ENCODE measurements at places on chromosomes 12 and 14.

DNA sequence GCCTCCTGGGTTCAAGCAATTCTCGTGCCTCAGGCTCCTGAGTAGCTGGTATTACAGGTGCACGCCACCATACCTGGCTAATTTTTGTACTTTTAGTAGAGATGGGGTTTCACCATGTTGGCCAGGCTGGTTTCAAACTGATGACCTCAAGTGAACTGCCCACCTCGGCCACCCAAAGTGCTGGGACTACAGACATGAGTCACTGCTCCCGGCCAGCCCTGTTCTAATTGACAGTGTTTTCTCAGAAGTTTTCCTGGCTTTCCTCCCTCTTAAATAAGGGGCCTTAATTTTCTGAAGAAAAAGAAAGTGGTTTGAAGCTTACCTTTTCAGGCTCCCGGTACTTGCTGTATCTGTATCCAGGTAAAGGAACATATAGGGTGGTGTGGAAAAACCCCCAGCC is 1.7 kb downstream of the HAL start:
- DNase-seq: no peak

DNA sequence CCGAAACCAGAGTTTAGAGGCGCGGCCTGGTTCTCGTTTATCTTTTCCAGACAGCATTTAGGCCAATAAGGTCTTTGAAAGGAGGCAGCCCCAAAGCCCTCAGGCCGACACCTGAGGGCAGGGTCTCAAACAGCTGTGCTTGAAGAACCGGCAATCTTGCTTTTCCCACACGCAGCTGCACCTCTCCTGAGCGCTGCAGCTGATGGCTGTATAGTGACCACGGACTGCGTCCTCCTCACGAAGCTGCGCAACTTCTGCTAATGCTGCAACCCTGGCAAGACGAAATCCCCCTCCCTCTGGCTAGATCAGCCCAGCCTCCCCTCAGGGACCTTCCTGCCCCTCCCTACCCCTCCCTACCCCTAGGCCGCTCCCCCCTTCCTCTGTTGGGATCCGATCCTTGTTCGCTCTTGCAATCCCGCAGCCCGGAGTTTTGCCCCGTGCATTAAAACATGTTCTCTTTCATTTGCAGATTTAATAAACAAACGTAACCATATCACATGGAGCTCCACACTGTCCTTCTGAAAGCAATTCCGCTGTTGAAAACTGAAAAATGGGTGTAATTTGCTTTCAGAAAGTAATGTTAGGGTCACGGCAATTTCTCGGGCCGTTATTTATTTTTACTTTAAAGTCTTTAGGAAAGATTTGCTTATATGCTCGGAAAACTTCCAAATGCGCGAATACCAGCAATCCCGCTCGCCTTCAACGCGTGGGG is 4.8 kb upstream of the PAX9 start:
- DNase-seq: no peak

DNA sequence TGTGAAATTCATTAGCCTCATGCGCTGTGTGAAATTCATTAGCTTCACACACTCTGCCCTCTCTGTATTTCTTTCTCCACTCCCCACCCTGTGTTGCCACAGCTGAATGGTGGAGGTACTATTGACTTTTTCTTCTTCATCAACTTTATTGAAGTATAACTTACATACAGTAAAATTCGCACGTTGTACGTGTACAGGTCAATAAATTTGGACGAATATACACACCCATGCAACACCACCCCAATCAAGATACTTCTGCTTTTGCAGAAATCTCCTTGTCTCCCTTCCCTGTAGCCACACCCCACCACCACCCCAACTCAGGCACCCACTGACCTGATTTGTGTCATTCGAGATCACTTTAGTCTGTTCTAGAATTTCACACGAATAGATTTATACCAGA is 51.8 kb downstream of the FBXL14 start:
- no peak for DNase-seq

GRCh38 chr14:50383618-50384225 is 13.0 kb downstream of the CDKL1 start:
- DNase-seq: no peak

GRCh38 chr14:58014778-58015177 is 137.2 kb downstream of the ARMH4 start:
- DNase-seq: no peak

DNA sequence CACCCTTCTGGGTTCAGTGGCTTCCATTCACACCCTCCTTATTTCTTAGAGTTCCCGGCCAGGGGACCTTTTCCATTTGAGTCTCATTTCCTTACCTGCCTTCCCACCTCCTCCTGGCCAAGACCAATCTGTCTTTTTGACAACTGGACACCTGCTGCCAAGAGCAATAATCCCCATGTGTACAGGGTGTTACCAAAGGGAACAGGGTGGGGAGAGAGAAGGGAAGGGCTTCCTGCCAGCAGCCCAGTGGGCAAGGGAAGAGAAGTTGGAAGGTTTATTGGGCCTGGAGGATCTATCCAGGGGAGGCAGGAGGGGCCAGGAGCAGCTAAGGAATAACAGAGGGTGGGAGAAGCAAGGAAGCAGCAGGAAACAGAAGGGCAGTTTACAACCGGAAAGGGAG is 346.2 kb downstream of the C12orf75 start:
- no peak for DNase-seq

Data from stimulated activated naive CD4-positive, alpha-beta T cell treated with Interleukin-2 at 50 U/mL for 16 hours (primary cell).